ENCODE measurements at places on chromosomes 1 and 21.

GRCh38 chr1:69920426-69920825 lies 285.0 kb downstream of the LRRC40 start:
- no peak for DNase-seq

GRCh38 chr1:203717120-203717519 lies 47.9 kb upstream of the LAX1 start:
- no peak for DNase-seq

DNA sequence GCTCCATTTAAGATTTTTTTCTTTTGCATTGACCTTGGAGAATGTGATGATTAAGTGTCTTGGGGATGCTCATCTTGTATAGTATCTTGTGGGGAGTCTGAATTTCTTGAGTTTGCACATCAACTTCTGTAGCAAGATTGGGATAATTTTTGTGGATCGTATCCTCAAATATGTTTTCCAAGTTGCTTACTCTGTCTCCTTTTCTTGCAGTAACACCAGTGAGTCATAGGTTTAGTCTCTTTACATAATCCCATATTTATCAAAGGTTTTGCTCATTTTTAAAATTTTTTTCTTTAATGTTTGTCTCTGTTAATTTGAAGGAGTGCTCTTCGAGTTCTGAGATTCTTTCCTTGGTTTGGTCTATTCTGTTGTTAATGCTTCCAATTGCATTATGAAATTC lies 41.7 kb upstream of the ANGPTL1 start:
- DNase-seq: no peak

- no peak for DNase-seq
Observed at GRCh38 chr1:116725798-116726197, 28.4 kb upstream of the CD2 start.

DNA sequence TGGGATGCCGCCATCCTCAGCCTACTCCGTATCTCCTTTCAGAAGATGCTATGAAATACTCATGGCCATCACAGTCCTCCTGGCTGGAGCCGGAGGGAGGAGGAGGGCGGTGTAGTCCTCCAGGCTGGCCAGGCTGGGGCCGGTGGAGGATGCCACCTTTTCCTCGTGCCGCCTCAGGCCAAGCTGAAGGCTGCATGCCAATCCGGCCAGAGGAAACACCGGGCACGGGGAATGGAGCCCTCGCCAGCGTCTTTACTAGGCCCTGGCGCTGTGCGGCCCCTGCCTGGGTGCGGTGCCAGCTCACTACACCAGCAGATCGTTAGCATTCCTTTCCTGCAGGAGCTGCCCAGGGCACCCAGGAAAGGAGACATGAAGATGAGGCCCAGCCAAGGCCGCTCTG lies 70.1 kb downstream of the CASZ1 start:
- DNase-seq: no peak

- DNase-seq: no peak
Observed at GRCh38 chr1:33378976-33379375, 51.9 kb downstream of the PHC2 start.

DNA sequence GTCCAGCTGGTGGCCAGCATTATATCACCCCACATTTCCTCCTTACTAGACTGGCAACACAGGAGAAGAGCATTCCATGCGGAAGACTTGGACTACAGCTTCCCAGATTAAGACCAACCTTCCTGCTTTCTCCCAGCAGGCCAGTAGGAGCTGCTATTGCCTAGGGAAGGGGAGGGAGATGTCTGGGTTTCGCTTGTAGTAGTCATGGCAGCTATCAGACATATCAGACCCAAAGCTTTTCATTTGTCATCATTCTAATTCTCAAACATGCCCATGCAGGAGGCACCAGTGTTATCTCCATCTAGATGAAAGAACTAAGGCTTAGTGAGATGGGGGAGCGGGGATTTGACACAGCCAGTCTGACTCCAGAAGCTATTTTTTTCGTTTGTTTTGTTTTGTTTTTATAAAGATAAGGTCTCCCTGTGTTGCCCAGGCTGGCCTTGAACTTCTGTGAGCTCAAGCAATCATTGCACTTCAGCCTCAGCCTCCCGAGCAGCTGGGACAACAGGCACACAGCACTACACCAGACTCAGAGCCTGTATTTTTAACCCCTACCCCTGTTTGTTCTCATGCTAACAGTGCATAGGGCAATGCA lies 4.5 kb downstream of the PLA2G2A start:
- peak; percentile 66 for DNase-seq

DNA sequence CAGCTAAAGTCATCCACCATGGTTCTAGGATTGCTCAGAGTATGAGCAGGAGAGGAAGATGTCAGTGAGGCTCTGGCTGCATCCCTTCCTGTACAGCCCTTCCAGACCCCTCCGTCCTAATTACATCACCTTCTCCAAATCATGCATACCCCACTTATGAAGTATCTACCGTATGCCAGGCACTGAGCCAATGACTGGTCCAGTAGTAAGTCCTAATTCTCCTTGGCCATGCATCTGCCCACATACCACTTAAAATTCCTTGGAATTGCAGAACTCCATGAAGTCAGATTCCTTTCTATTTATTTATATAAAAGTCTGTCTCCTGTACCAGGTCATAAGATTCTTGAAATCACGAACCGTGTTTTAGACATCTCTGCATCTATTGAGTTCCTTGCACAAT lies 106.1 kb downstream of the SEC16B start:
- DNase-seq: no peak

DNA sequence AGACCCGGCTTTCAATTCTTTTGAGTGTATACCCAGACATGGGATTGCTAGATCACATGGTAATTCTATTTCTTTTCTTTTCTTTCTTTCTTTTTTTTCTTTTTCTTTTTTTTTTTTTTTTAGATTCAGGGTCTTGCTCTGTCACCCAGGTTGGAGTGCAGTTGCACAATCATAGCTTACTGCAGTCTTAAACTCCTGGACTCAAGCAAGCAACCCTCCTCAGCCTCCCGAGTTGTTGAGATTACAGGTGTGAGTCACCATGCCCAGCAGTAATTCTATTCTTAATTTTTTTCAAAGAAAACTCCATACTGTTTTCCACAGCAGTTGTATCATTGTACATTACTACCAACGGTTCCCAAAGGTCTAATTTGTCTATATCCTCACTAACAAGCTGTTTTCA lies 13.5 kb upstream of the RNF186 start:
- no peak for DNase-seq

DNA sequence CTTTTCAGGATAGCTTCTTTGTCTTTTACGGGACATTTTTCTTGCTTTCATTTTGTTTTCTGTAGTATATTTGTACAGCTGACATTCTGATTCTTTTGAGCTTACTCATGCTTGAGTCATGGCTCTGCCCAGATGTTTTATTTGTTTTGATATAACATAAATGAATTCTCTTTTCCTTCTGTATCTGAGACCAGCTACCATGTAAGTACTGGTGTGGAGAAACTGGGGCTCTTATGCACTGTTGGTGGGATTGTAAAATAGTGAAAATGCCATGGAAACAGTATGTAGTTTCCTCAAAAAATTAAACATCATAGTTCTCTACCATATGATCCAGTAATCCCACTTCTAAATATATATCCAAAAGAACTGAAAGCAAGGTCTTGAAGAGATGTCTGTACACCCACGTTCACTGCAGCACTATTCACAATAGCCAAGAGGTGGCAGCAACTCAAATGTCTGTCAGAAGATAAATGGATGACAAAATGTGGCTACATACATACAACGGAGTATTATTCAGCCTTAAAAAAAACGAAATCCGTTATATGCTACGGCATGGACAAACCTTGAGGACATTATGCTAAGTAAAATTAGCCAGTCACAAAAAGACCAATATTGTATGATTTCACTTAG lies 61.4 kb downstream of the EIF2B3 start:
- DNase-seq: no peak

- no peak for DNase-seq
Observed at GRCh38 chr1:197424380-197424779, 156.3 kb downstream of the CRB1 start.

GRCh38 chr1:1387098-1388077 lies 11.7 kb downstream of the CCNL2 start:
- DNase-seq: no peak

GRCh38 chr21:34987501-34988072 lies 61.5 kb downstream of the RUNX1 start:
- no peak for DNase-seq
